ENCODE measurements at places on chromosomes 1 and 21.
A peak's percentile ranks its signal among the peaks of the same experiment; 100 is the strongest.

GRCh38 chr1:66402194-66402593 is 131.8 kb upstream of the SGIP1 start:
- no peak for DNase-seq

DNA sequence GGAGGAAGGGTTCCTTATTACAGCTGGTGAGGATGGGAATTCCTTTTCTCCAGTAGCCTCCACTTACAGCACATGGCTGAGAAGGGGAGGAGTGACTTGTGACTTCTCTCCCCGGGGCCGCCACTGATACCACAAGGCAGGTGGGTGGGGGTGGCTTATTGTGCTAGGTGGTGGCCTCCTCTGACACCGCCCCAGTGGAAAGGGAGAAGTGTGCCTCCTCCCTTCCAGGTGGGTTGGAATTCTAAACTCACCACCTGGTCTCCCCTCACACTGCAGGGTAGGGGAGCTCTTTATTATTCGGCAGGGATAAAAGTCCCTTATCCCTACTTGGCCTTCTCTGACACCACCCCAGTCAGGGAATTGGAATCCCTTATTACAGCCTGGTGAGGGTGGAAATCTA is 89.5 kb downstream of the CCDC30 start:
- no peak for DNase-seq

- no peak for DNase-seq
These were observed 413 bp downstream of the UBL4B start for GRCh38 chr1:110112656-110113055.

GRCh38 chr1:78855258-78855657 is 151.3 kb downstream of the ADGRL4 start:
- DNase-seq = no peak

DNA sequence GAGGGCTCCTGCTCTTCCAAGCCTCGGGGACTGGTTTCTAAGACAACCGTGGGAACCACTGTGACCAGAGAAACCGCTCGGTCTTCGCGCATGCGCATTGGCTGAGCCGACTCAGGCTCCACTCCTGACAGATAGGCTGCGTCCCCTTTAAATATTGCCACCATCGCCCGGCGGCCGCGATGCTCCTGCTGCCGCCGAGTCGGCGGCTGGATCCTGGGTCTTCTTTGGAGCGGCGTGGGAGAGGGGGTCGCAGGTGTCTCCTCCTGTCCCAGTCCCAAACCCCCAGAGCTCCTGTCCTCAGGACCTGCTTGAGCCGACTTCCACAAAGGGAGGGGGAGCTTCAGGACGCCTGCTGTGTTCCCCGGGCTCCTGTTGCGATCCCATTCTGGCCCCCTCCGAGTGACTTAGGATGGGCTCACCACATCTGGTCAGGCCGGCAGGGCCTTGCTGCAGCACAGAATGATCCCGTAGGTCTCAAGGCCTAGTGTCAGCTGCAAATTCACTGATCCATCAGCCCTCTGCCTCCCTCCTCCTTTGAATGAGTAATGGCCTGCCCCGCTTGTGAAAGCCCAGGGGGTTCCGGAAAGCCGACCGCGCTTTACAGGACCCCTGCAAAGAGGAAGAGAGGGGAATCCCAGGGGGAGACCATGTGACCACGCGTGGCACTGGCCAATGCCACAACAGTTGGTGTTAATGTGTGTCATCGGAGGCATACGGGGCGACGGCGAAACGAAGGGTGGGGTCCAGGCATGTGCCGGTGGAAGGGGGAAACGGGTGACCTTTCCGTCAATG is 683.2 kb upstream of the TPTE start:
- no peak for DNase-seq

- DNase-seq = no peak
These were observed 9.5 kb upstream of the ASCL5 start for GRCh38 chr1:201136355-201137023.

DNA sequence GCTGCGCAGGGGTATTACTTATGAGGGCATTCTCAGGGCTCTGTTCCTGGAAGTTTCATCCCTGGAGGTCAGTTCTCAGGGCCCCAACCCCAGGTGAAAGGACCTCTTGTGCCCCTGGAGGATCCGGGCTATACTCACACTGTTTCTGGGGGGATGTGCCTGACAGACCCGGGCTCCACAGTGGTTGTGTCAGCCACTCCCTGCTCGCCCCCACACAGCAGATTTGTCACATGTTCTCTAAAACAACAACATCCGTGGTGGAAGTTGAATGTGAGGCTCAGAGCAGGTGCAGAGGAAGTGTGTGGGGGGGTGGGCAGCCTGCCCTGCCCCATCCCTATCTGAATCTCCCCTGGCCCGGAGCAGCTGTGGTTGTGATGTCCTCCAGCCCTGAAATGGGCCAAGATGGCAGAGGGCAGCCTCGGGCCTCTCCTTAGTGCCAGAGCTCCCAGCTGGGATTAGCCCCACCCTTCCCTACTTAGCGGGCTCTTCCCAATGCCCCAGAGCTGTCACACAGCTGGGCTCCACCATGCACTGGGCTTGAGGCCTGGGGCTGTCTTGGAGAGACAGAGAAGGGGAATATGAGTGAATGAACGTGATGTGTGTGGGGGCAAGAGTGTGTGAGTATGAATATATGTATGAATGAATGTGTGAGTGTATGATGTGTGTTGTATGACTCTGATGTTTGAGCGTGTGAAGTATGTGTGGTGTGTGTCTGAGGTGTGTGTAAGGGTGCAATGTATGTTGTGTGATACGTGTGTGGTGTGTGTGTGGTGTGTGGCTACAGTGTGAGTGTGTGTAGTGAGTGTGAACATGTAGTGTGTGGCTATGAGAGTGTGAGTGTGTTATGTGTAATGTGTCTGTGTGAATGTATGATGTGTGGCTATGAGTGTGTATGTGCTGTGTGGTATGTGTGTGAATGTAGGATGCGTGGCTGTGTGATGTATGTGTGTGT is 1.5 kb upstream of the FCMR start:
- peak; percentile 60 for DNase-seq

DNA sequence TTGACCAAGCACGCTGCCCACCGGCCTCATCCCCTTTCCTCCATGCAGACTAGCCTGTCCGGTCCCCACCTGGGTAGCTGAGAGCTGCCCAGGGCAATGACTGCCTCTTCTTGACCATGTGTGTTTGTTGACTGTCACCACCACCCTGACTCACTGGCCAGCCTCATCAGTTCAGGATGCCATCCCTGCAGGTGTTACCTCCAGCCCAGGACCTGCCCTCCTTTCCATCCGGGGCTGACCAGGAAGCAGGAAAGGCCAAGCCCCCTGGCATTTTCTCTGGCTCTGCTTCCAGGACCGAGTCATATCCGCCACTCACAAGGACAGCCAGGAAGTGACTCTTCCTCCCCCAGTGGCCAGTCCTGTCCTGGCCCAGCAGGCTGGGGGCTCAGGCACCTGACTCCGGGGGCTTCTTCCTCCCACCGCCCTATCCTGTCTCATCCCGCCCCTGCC is 17.1 kb downstream of the EPHA2 start:
- no peak for DNase-seq

GRCh38 chr1:62724430-62724829 is 36.2 kb upstream of the DOCK7 start:
- DNase-seq = no peak

DNA sequence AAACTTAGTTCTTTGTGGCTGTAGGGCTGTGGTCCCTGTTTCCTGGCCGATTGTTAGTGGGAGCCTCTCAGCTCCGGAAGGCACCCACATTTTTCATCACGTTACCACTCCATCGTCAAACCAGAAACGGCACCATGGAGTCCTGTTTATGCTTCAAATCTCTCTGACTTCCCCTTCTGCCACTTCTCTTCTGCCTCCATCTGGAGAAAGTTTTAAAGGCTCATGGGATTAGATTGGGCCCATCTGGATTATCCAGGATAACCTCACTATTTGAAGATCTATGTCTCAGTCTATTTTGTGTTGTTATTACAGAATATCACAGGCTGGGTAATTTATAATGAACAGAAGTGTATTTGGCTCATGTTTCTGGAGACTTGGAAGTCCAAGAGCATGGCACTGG is 19.3 kb upstream of the IL22RA1 start:
- DNase-seq = no peak

- no peak for DNase-seq
These were observed 24.4 kb downstream of the CRYAA start for GRCh38 chr21:43193088-43193650.

GRCh38 chr1:159141584-159142390 is 29.6 kb upstream of the CADM3 start:
- DNase-seq = no peak

DNA sequence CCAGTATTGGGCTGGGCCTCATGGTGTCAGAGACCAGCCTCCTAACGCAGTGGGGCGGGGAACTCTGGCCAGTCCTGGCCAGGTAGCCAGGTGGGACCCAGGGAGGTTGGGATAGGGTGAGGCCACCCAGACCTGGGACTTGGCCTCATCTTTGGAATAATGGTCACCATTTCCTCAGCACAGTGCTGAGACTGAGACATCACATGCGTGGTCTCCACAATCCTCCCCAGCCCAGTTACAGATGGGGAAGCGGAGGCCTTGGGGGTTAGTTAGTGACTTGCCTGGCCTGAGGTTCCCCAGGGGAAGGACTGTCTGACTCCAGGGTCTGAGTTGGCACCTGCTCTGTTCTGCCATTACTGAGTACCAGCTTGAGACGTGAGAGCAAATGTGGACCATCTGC is 77.9 kb upstream of the CASZ1 start:
- no peak for DNase-seq

DNA sequence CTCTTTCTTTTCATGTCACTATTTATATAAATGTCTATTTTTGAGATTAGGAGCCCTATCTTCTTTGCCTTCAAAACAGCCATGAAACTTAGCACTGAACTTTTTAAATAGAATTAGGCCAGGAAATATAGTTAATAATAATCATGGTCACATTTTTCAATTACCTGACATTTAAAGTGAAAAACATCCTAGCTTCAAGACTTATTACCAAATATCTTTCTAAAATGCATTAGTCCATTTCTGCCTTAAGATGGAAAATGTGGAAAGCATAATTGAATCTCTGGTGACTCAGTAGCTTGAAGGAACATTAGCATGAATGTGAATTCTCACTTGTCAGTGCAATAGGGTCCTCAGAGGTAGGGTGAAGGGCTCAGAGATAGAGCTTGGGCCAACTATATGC is 18.7 kb upstream of the RGS4 start:
- DNase-seq = no peak

GRCh38 chr1:58702261-58703141 is 2.6 kb upstream of the MYSM1 start:
- no peak for DNase-seq

GRCh38 chr1:205477759-205478247 is 22.0 kb upstream of the BLACAT1 start:
- DNase-seq = no peak

GRCh38 chr1:109529881-109530456 is 9.7 kb upstream of the GPR61 start:
- no peak for DNase-seq

DNA sequence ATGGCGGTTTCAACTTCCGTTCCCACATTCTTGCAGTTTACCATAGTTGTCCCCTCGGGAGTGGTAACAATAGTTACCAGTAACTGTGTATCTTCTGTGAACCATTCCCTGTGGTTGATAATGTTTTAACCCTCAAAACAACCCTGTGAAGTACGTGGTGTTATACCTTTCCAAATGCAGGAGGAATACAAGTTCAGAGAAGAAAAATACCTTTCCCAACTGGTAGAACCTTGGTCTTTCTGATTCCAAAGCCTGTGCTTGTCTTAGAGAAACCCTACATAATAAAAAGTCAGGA is 789 bp downstream of the BTF3L4 start:
- no peak for DNase-seq

GRCh38 chr1:8702472-8702849 is 115.0 kb downstream of the RERE start:
- peak; percentile 31 for DNase-seq

DNA sequence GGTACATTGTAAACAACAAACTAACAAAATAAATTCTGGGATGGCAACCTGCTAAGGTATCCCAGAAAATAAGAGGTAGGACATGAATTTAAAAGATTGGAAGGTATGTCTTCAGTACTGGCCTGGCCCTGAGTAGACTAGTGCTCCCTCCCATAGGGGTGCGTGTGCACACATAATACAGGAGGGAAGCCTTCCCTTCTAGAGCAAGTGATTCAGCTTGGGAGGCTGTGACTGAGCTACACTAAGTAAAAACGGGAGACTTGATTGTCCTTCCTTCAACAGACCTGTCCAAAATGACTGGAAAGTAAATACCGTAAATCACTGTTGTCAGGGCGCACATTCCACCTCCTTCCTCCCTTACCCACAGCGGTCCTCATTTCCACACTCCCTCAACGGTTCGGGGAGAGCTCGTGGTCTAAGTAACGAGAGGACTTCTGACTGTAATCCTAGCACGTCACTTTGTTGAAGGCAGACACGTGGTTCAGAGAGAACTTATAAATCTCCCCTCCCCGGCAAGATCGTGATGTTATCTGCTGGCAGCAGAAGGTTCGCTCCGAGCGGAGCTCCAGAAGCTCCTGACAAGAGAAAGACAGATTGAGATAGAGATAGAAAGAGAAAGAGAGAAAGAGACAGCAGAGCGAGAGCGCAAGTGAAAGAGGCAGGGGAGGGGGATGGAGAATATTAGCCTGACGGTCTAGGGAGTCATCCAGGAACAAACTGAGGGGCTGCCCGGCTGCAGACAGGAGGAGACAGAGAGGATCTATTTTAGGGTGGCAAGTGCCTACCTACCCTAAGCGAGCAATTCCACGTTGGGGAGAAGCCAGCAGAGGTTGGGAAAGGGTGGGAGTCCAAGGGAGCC is at the start of gene TGFB2:
Gene TGFB2, plus strand, starts transcription at position 523 of the 859 bp plus-strand sequence. CDS start 1,366 bp downstream, outside the sequence.
- DNase-seq = peak; percentile 47

DNA sequence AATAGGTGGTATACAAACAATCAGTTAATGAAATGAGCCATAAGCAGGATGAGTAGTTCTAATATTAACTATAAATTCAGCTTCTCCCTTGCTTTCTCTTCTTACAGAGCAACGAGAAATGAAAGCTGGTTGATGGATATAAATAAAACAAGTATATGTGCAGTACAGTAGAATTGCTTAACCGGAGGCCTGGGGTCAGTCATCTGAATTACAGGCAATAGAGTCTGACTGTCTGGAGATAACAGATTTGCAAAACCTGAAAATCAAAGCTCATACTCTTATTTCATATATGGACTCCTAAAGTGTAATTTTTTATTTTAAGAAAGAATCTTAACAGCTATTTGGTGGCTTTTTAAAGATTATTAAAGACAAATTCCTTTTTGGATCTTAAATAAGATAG is 43.1 kb upstream of the SGIP1 start:
- DNase-seq = no peak

GRCh38 chr1:17188889-17189631 is 15.9 kb upstream of the PADI1 start:
- no peak for DNase-seq

- peak; percentile 25 for DNase-seq
These were observed 12.0 kb downstream of the VAV3 start for GRCh38 chr1:107952989-107953388.

- DNase-seq = no peak
These were observed 116.2 kb downstream of the PLXNA2 start for GRCh38 chr1:208127792-208128529.

All from inflammatory macrophage (primary cell).